ENCODE measurements at places on chromosomes 1 and 21.

- peak; percentile 39 for DNase-seq
Observed at GRCh38 chr21:42593007-42593814, 60.2 kb upstream of the PDE9A start.

GRCh38 chr1:170716835-170717429 is 53.0 kb downstream of the PRRX1 start:
- DNase-seq = no peak

DNA sequence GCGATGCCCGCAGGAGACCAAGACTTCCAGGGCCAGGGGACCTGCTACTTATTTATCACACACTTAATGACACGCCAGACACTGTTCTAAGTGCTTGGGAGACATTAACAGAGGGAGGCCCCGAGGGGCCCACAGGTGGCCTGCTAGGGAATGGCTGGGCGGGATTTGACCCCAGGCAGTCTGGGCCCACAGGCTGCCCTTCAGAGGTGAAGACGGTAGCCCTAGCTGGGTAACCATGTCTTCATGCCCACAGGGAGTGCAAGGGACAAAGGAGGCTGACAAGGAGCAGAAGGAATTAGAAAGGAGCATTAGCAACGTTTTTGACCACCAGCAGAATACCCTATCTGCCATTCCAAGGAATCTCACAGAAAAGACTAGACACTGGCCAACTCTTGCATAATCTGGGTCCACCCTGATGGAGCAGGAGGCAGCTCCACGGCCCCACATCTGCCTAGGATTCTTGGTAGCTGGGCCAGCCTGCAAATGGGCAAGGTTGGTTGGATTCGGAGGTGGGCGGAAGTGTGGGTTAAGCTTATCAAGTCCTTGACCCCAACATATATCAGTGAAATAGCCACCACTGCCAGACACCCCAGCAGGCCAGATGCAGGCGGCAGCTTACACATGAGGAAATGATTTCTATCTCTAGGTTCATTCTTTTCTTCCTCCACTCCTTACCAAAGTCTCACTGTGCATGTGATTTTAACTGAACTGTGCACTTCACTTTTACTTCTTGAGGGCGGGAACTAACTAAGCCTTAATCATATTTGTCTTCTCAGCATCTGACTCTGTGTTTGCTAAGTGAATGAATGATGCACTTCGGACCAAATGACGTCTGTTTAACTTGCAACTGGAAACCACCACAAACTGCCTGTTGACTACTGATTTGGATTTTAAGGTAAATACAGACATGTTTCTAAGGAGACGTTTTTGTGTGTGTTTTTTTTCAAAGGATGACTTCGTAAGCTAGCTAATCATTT is 3.4 kb upstream of the ETS2 start:
- no peak for DNase-seq

DNA sequence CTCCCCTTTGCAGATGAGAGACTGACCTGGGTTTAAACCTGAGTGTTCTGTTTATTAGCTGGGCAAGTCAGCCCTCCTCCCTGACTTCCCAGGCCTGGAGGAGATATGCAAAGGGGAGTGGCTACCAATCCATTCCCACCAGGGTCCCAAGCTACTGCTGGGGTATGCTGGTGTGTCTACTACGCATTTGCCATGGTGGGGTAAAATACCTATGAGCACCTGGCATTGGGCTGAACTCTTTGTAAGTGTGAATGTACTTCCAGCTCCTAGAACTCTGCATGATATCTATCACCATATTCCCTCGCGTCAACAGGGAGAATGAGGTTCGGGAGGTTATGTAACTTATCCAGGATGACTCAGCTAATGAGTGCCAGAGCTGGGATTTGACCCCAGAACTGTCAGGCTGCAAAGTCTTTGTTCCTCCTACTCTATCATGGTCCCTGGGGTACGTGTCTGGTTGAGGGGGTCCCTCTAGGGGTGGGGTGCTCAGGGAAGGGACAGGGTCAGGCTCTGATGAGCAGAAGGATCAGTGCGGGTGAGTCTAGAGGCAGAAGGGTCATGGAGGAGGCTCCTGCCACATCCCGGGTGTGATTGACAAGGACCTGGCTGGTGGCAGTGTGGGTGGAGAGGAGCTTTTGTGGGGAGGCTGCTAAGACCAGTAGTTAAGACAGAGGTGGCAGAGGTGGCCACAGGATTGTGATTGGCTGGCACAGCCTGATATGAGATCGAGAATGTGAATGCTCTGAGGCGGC is 16.7 kb downstream of the AMPD2 start:
- DNase-seq = no peak

- DNase-seq = no peak
Observed at GRCh38 chr1:190274721-190275120, 202.9 kb downstream of the BRINP3 start.

- DNase-seq = no peak
Observed at GRCh38 chr21:33998402-33998801, 75.0 kb upstream of the MRPS6 start.

DNA sequence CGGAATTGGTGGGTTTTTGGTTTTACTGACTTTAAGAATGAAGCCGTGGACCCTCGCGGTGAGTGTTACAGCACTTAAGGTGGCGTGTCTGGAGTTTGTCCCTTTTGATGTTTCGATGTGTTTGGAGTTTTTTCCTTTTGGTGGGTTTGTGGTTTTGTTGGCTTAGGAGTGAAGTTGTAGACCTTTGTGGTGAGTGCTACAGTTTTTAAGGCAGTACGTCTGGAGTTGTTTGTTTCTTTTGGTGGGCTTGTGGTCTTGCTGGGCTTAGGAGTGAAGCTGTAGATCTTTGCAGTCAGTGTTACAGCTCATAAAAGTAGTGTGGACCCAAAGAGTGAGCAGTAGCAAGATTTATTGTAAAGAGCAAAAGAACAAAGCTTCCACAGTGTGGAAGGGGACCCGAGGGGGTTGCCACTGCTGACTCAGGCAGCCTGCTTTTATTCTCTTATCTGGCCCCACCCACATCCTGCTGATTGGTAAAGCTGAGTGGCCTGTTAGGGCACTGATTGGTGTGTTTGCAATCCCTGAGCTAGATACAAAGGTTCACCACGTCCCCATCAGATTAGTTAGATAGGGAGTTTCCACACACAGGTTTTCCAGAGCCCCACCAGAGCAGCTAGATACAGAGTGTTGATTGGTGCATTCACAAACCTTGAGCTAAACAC is 20.9 kb downstream of the HENMT1 start:
- DNase-seq = peak; percentile 4

DNA sequence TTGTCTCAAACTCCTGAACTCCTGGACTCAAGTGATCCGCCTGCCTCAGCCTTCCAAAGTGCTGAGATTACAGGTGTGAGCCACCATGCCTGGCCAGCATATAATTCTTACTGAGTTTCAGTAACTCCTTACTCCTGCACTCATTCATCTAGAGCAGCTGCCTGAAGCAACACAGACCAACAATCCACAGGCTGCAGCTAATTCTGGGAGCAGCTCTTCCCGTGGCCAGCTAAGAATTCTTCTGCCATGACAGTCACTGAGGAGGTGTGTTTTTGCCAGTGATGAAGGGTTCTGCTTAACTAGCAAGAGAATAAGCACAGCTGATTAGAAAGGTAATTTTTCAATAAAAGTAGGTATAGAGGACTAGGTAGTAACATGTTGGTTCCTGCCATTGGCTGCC is 5.4 kb downstream of the VTCN1 start:
- DNase-seq = no peak

- DNase-seq = no peak
Observed at GRCh38 chr1:154912755-154913154, 23.8 kb downstream of the PMVK start.

DNA sequence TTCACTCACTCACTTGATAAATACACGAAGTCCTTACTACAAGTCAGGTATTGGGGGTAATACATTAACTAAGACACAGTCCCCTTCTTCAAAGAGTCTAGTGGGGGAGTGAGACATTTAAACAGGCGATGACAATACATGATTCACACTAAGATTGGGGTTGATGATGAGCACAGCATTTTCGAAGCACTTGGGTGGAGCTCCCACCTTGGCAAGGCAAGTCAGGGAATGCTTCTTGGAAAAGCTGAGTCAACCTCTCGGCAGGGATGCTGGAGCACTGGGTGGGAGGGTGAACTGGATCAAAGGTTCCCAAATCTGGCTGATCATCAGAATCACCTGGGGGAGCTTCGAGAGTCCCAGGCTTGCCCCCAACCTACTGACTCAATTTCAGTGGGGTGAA is 57.9 kb upstream of the ENAH start:
- DNase-seq = no peak

DNA sequence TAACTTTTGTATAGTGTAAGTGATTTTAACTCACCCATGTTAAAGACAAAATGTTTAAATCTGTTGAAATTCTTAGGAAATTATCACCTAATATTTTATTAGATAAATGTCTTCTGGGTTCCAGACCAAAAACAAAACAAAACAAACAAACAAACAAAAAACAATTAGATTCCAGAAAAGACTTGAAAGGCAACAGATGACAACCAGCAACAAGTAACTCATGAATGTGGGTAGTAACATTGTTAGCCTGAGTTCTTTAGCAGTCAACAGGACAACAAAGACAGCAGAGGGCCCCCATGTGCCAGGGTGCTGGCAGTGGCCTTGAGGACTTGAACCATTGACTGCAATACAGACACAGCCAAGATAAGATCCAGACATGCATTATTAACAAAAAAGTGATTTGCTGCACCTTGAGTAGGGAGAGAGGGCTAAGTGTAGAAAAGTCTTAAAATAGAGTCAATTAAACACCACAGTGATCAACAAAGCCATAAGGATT is 2.4 kb upstream of the CD247 start:
- DNase-seq = no peak

DNA sequence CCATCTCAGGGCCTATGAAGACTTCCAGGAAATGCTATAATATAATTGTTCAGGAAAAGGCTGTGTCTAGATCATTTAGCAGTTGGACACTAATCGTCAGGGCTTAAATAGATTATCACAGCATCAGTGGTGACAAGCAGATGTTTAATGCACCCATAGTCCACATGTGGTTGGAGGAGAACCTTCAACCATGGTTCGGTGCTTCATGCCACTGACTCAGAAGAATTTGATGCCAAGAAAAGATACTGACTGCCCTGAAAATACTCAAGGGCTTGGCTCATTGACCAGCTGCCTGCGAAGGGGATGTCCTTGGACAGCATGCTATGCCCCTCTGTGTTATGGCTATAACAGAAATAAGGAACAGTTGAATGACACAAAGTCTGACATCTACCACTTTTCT is 175.7 kb downstream of the HHIPL2 start:
- DNase-seq = no peak

GRCh38 chr1:6134741-6135510 is 45.2 kb downstream of the CHD5 start:
- no peak for DNase-seq

DNA sequence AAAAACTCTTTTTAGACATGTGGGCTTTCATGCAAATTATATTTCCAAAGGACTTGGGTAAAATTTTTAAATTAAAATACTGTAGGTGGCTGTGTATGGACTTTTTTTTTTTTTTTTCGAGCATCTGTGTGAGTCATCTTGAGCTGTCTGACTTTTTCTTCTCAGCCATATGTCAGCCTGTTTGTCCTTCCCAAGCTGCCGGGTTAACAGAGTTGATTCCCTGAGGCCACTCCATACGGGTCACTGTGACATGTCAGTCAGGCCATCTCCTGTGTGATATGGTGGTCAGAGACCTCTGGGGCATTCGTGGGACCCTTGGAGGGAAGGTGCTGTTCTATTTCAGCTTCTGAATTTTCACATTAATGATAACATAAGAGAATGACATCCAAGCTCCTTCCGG is 148.3 kb downstream of the KCNJ6 start:
- DNase-seq = no peak

DNA sequence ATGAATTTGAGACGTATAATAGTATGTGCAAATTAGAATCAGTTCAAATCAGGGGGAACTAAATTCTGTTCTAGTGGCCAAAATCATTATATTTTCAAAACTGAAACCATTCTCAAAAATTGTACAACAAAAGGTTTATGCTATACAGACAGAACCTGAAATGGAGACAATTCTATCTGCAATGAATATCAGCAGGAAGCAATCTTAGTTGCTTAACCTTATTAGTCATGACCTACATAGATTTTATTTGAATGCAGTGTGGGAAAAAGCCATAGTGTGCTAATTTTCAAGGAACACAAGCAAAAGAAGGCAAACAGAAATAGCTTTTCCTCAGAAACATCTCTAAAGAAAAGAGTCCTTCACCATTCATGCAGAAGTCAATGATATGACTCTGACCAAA is 6.5 kb downstream of the AK5 start:
- no peak for DNase-seq

- DNase-seq = no peak
Observed at GRCh38 chr1:37078866-37079265, 44.6 kb upstream of the GRIK3 start.

DNA sequence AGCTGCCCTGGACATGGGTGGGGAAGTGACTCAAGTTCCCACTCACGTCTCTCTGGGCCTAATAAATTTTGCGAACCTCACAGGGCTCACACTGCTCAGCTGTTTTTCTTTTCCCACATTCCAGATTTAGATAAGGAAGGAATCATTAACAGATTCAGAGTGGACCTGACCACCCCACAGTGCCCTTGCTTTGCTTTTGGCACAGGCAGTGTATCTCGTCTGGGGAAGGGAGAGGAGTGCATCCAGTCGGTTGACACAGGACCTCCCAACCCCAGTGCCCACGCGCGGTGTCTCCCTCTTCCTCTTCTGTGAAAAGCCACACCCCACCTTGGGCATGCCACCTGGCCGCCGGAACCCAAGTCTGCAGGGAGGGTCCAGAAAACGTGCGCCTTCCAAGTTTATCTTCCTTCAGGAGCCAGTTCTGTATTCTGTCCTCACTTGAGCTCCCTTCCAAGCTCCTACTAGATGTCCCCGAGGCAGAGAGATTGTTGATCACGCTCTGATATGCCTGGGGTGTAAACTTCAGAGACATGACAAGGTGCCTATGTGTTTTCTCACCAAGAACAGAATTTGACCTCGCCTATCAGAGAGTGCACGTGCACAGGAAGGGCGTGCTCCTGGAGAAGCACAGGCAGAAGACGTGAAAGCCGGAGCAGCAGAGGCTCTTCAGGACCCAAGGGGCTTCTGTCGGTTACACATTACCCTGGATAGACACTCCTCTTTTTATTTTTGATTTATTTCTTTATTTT is 9.5 kb upstream of the SLC2A5 start:
- DNase-seq = no peak

DNA sequence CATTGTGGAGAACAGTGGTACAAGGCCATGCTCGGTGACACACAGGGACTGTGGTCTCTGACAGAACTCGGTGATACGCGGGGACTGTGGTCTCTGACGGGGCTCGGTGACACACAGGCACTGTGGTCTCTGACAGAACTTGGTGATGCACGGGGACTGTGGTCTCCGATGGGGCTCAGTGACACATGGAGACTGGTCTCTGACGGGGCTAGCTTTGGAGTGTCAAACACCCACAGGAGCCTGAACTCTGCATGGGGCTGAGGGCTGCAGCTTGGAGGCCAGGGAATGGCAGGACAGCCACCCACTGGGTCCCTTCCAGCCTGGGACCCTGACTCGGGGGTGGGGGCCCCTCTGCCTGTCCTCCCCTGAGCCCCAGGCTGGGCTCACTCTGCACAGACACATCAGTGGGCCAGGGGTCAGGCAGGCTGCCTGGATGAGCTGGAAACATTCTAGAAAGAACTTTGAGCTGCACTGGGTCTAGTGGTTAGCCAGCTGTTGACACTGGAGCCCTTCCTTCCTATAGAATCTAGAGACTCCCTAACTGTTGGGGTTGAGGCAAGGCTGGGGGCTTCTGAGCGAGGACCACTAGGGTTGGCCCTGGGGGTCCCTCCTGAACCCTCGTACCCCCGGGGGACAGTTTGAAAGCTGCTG is 49.8 kb downstream of the DISP3 start:
- DNase-seq = no peak

All from effector CD4-positive, alpha-beta T cell (primary cell).